ENCODE measurements at places on chromosomes 16 and 17.

DNA sequence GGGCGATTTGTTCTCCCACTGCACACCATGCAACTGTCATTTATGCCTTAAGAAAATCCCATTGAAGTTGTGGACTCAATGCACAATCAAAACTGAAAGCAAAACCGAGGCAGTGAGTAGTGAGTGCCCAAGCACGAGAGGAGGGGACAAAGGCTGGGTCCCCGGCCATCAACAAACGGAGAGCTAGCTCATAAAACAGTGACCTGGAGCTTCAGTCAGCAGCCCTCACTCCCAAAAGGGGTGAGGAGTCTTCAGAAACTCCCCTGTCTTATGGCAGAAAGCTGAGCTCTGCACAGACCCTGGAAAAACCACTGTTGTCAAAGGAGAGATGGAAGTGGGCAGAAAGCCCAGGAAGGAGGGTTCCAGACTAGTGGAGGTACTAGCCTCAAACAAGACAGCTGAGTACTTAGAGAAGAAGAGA is 96.9 kb downstream of the ADCY9 start:
- peak; percentile 26 for DNase-seq

- no peak for DNase-seq
Measured at GRCh38 chr16:55189224-55189623, 134.8 kb upstream of the IRX6 start.

DNA sequence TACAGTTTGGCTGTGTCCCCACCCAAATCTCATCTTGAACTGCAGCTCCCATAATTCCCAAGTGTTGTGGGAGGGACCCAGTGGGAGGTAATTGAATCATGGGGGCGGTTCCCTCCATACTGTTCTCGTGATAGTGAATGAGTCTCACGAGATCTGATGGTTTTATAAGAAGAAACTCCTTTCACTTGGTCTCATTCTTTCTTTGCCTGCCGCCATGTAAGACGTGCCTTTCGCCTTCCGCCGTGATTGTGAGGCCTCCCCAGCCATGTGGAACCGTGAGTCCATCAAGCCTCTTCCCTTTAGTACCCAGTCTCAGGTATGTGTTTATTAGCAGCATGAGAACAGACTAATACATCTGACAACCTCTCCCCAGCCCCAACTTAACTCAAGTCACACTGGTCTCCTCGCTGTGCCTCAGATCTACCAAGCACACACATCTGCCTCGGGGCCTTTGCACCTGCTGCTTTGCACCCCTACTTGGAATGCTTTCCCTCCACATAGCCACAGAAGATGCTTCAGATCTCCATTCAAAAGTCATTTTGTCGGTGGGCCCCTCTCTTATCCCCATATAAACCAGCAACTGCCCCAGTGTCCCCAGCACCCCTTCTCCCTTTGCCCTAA is 74.4 kb downstream of the RPH3AL start:
- no peak for DNase-seq

DNA sequence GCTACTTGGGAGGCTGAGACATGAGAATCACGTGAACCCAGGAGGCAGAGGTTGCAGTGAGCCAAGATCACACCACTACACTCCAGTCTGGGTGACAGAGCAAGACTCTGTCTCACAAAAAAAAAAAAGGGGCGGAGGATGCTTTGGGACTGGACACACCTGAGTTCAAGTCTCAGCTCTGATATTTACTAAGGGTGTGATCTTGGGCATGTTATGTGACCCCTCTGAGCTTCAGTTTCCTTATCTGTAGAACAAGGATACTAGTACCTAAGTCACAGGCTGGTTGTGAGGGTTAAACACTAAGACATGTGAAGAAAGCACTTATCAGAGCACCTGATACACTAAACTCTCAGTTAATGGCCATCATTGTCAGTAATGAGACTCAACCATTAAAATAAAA is 25.9 kb downstream of the HOXB1 start:
- no peak for DNase-seq

DNA sequence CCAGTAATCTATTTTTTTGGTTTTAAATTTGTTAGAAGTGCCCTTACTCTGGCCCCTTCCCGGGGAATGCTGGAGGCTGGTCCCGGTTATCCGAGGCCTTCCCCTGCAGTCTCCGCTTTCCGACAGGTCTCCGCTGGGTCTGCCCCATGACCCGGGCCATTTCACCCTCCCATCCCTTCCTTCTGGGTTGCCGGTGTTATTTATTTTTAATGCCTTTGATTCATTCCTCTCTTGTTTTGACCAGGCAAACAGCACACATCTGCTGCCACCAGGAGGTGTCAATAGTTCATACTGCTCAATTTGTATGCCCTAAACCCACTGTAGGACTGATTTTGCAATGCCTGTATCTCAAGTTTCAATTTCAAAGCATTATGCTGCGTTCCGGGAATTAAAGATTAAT is 113.2 kb upstream of the IRX5 start:
- DNase-seq: no peak

DNA sequence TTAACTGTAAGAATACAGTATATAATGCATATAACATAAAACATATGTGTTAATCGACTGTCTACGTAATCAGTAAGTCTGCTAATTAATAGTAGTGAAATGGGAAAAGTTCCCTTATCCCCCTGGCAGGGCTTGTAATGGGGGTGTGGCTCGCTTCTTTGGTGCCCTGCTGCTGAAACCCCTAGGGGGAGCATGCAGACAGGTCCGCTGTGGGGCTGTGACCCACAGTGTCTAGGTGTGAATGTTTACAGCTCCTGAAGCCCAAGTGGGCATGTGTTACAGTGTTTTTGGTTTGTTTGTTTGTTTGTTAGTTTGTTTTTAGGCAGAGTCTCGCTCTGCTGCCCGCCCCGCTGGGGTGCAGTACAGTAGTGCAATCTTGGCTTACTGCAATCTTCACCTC is 495.7 kb downstream of the SHISA9 start:
- DNase-seq: no peak

- DNase-seq: peak; percentile 9
Measured at GRCh38 chr17:15490634-15491261, 23.3 kb upstream of the CDRT4 start.

DNA sequence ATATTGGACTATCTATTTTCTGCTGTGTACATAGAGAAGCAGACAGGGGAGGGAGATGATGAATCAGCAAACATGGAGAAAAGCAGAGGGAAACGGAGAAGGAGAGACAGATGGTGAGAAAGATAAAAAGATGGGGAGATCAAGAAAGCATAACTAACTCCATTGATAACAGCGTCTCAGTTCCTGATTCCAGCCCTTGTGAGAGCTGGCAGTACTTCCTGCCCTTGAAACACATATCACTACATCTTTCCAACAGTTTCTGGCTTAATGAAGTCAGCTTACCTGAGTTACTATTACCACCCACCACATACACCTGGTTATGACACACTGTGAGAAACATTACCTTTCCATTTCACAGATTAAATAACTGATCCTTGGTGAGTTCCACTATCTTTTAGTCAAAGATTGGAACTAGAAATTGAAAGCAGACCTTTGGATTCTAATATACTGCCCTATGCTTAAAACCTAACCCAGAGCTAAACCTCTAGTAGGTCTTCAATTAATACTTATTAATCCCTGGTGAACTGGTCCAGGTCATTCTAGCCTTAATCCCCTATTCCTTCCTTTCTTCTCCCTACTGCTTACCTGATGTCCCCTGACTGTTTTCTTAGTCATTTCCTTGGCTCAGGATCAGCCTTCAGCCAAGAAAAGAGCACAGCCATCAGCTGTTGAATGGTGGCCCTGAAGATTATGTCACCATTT is 346.6 kb upstream of the CCL2 start:
- DNase-seq: no peak

DNA sequence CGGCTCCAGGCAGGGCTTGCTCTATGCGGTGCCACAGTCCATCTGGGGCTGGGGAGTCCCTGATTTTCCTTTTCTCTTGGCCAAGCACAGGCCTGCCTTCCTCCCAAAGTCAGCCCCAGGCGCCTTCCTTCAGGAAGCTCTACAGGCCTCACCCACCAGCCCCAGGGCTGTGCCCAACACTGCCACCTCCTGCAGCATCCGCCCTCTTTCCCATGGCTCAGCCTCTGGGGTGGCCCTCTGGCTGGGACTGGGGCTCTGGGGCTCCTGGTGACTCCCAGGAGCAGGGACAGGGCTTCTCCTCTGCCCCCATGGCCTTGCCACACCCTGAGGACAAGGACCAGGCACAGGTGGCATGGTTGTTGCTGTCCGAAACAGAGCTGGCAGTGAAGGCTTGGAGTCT is 817 bp downstream of the ITGB4 start:
- no peak for DNase-seq

GRCh38 chr17:8656693-8657092 is 26.2 kb upstream of the MYH10 start:
- DNase-seq: no peak

DNA sequence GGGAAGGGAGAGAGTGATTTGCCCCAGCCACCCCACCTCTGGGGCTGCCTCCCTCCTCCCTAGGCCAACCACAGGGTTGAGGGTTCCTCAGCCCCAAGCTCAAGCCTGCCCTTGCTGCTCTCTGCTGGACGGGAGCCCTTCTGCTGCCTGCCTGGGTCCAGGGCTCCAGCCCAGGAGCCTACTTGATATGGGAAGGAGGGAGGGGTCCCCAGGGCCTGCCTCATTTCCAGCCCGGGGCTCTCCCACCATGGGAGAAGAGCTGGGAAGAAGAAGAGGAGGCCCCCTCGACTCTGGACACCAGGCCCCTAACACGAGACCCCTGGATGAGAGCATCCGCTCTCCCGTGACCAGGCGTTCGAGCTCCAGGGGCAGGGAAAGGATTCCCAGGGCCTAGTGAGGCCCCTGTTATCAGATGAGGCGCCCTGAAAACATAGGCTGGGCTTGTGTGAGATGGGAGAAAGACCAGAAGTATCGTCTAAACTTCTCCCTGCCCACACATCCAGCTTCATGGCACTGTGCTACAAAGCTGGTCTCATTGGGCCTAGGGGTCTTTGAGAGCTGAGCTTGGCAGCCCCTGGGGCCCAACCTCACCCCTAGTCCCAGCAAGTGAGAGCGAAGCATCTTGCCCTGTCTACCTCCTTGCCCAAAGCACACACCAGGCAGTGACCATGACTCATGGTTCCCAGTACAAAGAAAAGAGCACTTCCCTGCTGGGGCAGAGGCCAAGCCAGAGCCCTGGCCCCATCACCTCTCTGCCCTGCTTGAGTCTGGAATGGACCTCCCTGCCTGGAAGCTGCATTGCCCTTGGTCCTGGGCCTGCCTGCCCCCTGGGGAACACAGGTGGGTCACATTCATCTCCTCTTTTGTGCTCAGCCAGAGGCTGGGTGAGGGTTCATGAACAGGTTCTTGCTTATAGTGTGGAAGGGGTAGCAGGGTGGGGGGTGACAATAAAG is 987 bp downstream of the SLC16A5 start:
- no peak for DNase-seq

- no peak for DNase-seq
Measured at GRCh38 chr17:75288770-75289114, 491 bp downstream of the SLC25A19 start.

GRCh38 chr17:54937426-54937825 is 31.0 kb downstream of the COX11 start:
- no peak for DNase-seq

DNA sequence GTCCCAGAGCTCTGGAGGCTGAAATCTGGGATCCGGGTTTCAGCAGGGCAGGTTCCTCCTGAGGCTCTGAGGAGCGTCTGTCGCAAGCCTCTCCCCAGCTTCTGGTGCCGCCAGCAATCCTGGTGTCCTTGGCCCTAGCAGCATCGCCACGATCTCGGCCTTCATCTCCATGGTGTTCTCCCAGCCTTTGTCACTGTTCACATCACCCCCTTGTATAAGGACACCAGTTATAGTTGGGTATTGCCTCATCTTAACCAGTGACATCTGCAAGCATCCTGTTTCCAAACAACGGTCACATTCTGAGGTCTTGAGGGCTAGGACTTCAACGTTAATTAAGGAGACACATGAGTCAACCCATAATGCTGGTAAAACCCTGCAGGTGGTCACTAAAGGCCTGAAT is 2.8 kb upstream of the PPP1R27 start:
- no peak for DNase-seq

DNA sequence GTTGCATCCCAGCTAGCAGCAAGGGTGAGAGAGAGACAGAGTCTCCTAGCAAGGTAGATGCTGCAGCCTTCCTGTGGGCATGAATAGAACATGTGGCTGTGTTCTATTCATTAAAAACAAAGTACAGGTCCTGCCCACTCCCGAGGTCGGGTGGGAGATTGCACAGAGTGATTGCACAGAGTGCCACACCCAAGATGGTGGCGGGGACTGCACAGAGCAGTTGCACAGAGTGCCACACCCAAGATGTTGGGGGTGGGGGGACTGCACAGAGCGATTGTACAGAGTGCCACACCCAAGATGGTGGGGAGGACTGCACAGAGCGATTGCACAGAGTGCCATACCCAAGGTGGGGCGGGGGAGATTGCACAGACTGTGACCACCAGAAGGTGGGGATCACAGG is 410.8 kb upstream of the EEF2KMT start:
- no peak for DNase-seq

GRCh38 chr17:57459286-57459915 is 203.1 kb downstream of the MSI2 start:
- no peak for DNase-seq
